ENCODE measurements at places on chromosomes 1 and 21.

DNA sequence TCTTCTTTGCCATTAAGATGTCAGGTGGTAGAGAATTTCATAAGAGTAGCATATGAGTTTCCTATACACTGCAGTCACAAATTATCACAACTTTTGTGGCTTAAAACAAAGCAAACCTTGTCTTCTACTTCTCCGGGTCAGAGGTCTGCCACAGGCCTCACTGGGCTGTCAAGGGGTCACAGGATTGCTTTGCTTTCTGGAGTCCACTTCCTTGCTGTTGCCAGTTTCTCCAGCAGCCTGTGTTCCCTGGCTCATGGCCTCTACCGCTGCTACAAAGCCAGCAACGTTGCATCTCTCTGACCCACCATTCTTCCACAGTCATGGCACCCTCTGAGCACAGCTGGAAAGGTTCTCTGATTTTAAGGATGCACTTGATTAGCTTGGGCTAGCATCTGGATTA lies 6.5 kb upstream of the BACE2 start:
- no peak for DNase-seq

- DNase-seq: no peak
These were observed 22.4 kb downstream of the DSTYK start for GRCh38 chr1:205189131-205189530.

DNA sequence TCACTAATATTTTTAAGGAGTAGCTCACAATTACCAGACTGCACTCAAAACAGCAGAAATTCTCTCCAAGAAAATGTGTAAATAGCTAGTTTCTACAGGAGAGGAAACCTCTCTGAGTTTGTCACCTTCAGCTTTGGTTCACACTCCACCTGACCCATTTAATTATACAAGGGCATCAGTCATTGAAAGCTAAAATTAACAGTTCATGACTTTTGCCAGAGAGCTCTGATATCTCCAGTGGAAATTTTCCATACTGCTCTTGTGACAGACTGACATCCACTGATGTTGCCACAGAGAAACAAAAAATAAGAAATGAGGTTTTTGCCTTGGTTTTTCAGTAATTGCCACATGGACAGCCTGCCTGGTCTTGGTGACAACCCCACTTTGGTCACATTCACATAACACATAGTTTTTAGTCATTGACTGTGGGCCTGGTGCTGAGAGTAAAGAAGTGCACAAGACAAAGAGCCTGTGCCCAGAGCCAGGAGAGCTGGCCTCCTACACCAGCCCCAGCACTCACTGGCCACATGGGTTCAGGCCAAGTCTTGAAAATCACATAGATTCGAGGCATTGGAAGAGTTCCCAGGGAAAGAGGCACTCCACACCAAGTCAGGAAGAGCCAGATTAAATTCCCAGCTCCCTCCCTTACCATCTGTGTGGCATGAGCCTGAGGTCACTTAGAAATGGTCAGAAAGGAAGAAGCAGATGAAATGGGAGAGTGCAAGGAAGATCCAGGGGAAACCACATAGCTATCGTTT lies 13.8 kb upstream of the SIM2 start:
- DNase-seq: no peak

GRCh38 chr1:24502709-24503058 lies at the start of gene RCAN3:
Gene RCAN3 (plus strand): TSS chr1:24502836. CDS start chr1:24514373, 11,537 bp downstream.
- no peak for DNase-seq

DNA sequence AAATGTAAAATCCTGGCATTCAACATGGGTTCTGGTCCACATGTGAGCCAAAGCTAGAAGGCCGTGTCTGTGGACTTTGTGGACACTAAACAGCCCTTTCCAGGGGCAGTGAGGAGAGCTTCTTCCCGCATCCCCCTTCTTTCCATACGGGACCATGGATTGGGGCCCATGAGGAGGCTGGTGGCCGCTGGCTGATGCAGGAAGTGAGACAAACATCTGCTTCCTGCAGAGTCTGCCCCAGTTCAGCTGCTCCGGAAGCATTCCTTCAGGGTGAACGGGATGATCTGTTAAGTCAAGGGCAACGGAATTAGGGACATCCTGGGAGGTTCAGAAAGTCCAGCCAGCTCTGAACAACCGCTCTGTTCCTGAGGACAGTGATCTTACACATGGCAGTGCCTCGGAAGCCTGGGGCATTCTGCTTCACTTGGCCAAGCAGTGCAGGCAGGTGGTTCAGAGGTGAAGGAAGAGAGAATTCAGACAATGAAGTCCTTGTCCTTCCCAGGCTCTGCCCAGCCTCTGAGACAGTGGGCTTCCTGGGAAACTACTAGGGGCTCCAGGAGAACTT lies 1.5 kb downstream of the CA6 start:
- DNase-seq: no peak
